ENCODE measurements at places on chromosomes 7 and 10. TPM values are rescaled to one million over a fixed set of nuclear protein-coding genes. Genes with fewer than 3 reads are reported as not detected.

Gene LHFPL3
- not detected for total RNA-seq

Gene HSPA12A
- 9.3 TPM for total RNA-seq

Gene EPO
- total RNA-seq = not detected

Gene PPP1R9A
- total RNA-seq = 3.8 TPM

Gene PPP1R3A
- total RNA-seq = not detected

Gene NPFFR1
- not detected for total RNA-seq

Gene SPDYE9
- not detected for total RNA-seq

Gene CDC14C
- total RNA-seq = 0.05 TPM

Gene EPDR1
- total RNA-seq = 66.1 TPM

Gene MMRN2
- total RNA-seq = 1.2 TPM

Gene DLD
- 95.5 TPM for total RNA-seq

Gene ELOVL3
- total RNA-seq = 0.28 TPM

Gene SYPL1
- total RNA-seq = 77.4 TPM

Gene KIAA1549
- total RNA-seq = 6.2 TPM

Gene PRKAG2
- total RNA-seq = 33.0 TPM

Gene SSMEM1
- total RNA-seq = not detected

Gene GHRHR
- not detected for total RNA-seq

Gene SORBS1
- 0.74 TPM for total RNA-seq
